ENCODE measurements at places on chromosomes 11 and 22.

- DNase-seq = no peak
Observed at GRCh38 chr11:36431429-36432092, 78.5 kb downstream of the TRAF6 start.

- DNase-seq = no peak
Observed at GRCh38 chr22:20777420-20778177, 3.7 kb downstream of the SERPIND1 start.

GRCh38 chr11:101438126-101438525 lies 145.7 kb downstream of the TRPC6 start:
- no peak for DNase-seq

DNA sequence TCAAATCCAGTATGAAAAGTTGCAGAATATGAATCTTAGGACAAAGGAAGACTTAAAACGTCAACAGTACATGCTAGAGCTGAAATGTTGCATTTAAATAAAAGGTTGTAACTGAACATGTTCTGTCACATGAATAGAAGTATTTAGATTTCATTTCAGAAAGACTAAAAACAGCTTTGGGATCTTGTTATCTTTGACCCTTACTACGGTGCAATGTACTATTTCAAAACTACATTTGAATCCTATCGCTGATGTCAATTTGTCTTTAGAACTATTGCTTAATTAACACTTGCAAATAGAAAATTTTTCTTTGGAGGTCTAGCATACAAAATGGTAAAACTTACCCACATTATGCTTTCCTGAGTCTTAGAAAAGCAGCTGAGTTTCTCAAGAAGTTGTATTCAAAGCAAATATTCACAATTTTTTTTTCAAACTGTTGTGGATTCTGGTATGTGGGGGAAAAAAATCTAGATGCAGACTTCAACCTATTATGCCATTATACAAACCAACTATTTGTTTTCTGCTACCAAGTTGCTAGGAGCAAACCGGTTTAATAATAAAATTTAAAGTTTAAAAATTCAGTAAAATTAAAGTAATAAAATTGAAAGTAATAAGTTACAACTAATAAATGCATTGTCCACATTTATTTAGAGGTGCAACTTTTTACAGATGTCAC lies 25.4 kb downstream of the CSTF3 start:
- no peak for DNase-seq

- no peak for DNase-seq
Observed at GRCh38 chr11:75597636-75598035, 35.6 kb downstream of the SERPINH1 start.

All from stimulated activated CD8-positive, alpha-beta memory T cell treated with anti-CD3 and anti-CD28 coated beads, Interleukin-15, amount 100 ng/mL, for 1 hour (primary cell).